Left lung (tissue), 14 donors: ENCODE measurements at places on chromosomes 12 and 14. TPM values are rescaled to one million over a fixed set of nuclear protein-coding genes. Genes with fewer than 3 reads are reported as not detected.

DNA sequence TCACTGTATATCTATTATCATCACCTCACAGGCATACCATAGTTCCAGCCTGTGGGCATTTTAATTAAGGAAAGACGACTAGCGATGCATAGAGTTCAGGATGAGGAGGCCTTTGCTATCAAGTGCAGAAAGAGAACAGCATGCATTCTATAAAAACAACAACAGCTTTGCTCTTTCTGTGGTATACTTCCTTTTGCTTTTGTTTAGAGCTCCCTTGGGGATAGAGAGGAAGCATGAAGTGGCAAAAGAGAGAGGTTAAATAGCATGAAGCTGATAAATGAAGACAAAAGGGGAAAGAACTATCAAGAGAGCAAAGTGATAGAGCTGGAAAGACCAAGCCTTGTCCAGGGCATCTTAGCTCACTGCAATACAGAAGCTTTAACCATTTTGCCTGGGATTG lies 23.5 kb downstream of the IFNG-AS1 start:
- no peak for DNase-seq

The RGS6 gene
- 2.8 TPM for polyA plus RNA-seq

The CIDEB gene
- 9.5 TPM for polyA plus RNA-seq

DNA sequence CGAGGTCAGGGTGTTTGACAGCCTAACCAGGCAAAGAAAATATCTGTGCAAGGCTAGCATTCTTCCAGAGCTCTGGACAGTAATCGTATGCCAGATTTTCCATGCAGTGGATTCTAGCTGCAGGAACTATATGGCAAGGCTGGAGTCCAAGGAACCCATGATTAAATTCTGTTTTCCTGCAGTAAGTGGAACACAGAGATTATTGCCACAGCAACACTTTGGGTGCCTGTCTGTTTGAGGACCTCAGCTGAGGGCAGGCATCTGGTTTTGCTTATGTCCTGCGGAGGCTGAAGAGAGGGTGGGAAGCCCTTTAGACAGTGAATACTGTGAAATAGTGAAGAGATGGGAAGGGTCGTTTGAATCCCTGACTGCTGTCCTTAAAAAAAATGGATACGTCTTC lies 104.4 kb downstream of the DAD1 start:
- DNase-seq, result no peak

The KRT71 gene
- 0.14 TPM for polyA plus RNA-seq

DNA sequence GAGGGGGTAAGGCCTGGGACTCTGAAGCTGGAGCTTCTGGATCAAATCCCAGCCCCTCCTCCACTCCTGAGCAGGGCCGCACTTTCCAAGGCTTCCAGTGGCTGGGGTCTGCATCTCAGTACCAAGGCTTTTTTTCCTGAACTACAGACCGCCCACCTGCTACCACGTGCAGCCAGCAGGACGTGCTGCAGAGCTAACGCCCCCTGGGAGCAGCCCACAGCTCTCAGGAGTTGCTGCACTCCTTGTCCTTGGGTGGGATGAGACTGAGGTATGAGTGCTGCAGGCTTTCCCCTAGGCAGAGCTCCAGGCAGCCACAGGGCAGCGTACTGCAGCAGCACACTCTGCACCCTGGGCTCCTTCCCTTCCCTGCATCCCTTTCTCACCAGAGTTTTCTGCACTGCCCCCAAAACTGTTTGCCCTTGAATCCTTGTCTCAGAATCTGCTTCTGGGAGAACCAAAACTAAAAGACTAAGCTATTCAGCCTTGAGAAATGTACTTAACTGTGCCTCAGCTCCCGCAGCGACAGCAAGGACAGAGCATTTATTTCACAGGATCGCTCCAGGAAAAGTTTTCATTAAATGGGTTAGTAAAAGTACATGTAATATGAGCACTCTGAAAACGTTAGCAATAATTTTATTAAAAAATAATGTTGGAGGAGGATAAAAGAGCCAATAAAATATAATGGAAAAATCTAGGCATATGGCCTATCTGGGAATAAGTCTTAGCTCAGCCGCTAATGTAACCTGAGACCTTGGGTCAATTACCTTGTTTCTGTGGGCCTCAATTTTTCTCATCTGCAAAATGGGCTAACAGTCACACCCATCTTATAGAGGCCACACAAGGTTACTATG lies 25.5 kb downstream of the RBM19 start:
- DNase-seq, result no peak

GRCh38 chr12:22733756-22734155 lies 108.8 kb downstream of the ETNK1 start:
- no peak for DNase-seq

The RNASE7 gene
- polyA plus RNA-seq, result 0.18 TPM

GRCh38 chr12:65499167-65499566 lies 220.7 kb downstream of the MSRB3 start:
- no peak for DNase-seq

DNA sequence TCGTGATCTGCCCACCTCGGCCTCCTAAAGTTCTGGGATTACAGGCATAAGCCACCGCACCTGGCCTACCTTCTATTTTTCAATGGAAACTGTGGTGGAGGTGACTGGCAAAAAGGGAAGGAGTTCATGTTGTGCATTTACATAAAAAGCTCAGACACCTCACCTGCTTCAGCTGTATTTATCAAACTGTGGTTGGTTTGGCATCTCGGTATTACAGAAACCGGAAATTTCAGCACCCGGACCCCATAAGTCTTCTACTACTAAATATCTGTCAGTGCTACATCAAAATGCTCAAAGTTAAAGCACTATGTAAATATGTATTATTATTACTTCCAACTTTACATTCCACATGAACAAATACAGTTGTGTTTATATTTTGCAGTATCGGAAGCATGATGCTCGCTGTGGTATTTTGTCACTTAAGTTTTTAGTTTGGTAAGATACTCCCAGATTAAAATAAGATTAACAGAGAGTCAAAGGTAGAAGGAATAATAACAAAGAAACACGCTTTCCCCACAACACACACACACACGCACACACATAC lies 95.4 kb downstream of the ITPR2 start:
- no peak for DNase-seq

DNA sequence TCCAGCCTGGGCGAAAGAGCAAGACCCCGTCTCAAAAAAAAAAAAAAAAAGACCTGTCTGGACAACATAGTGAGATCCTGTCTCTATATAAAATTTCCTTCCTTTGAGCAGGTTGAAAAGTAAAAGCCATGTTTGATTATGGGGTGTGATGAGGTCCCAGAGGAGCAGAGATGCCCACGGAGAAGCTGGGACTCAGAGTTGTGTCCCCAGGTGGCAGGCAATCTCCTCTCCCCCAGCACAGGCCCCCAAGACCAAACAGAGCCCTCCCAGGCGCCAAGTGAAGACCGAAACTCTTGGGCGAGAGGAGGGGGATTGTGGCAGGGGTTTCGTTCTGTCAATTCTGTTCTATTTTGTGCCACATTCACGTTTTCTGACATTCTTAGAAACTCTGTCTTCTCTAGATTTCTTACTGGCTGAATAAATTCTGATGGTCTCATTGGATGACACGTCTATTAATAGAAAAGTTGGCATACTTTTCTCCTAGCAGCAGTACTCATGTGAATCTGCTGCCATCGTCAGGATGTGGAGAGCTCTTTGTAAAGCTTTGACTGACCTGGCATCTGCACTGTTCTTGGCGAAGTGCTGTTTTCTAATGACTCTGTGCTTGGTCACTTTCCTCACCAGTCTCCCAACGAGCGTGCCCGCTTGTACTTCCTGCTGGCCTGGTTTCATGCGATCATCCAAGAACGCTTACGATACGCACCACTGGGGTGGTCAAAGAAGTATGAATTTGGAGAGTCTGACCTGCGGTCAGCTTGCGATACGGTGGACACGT lies 43.4 kb downstream of the HSP90AA1 start:
- no peak for DNase-seq

DNA sequence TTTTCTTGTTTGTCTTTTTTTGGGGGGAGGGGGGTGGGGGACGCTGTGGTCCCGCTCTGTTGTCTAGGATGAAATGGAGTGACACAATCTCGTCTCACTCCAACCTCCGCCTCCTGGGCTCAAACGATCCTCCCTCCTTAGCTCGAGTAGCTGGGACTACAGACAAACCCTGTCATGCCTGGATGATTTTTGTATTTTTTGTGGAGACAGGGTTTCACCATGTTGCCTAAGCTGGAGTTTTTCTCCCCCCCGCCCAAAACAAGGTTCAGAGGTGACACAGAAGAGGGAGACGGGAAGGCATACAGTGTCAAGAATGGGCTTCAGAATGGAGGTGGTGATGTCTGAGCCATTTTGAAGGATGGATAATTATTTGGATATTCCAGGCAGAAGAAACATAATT lies 116.9 kb upstream of the ATF1 start:
- DNase-seq, result no peak

GRCh38 chr12:31599053-31599452 lies 8.1 kb upstream of the DENND5B start:
- DNase-seq, result no peak

The POTEG gene
- polyA plus RNA-seq, result not detected

The RTL1 gene
- polyA plus RNA-seq, result 0.13 TPM

- no peak for DNase-seq
Observed at GRCh38 chr12:93154753-93155480, 222.8 kb upstream of the NUDT4 start.

DNA sequence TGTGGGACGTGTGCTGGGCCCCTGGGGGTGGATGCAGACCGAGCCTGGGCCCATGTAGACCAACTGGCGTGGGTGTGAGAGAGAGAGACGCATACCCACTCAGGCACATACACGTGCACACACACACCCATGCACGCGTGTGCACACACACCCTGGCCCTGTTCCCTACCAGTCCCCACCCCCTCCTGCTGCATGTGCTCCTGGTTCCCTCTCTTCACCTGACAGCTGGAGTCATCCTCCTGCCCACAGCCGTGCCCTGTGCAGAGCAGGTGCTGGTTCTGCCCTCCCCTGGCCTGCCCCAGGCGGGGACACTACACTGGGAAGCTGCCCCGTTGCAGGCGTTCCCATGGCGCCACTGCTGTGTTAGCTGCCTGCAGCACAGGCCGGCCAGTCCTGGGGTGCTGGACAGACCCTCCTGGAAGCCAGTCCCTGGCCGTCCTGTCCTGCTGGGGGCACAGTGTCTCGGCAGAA lies 18.5 kb downstream of the PACS2 start:
- DNase-seq, result no peak

GRCh38 chr12:124536641-124537040 lies 30.8 kb downstream of the NCOR2 start:
- no peak for DNase-seq

The MYO1H gene
- 0.27 TPM for polyA plus RNA-seq

- DNase-seq, result no peak
Observed at GRCh38 chr14:57785058-57785457, 80.8 kb downstream of the SLC35F4 start.

- DNase-seq, result no peak
Observed at GRCh38 chr14:102991376-102991775, 66.0 kb downstream of the CDC42BPB start.

The BDKRB2 gene
- polyA plus RNA-seq, result 1.4 TPM

- no peak for DNase-seq
Observed at GRCh38 chr12:111316671-111317070, 52.2 kb downstream of the PHETA1 start.

GRCh38 chr14:81269100-81269978 lies 48.6 kb upstream of the GTF2A1 start:
- DNase-seq, result no peak

The FAM186B gene
- polyA plus RNA-seq, result 3.0 TPM

- DNase-seq, result no peak
Observed at GRCh38 chr14:105842105-105842504, 315.7 kb downstream of the TMEM121 start.

DNA sequence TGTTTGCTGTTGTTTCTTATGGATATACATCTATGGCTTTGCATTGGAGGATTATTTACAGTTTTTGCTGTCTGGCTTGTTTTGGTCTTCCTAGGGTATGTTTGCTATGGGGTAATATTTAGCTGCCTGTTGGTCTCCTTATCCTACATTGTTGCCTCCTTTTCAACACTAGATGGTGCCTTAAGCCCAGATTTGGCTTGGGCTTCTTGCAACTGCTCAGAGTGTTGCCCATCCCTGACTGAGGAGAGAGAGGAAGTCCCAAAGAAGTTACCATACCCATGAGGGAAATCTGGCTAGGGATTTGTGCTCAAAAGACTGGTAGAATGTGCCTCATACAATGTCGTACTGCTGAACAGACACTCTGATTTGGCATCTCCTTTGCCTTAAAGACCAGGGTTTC lies 94.6 kb upstream of the MUCL1 start:
- DNase-seq, result no peak

The CAPZA3 gene
- 2.1 TPM for polyA plus RNA-seq

DNA sequence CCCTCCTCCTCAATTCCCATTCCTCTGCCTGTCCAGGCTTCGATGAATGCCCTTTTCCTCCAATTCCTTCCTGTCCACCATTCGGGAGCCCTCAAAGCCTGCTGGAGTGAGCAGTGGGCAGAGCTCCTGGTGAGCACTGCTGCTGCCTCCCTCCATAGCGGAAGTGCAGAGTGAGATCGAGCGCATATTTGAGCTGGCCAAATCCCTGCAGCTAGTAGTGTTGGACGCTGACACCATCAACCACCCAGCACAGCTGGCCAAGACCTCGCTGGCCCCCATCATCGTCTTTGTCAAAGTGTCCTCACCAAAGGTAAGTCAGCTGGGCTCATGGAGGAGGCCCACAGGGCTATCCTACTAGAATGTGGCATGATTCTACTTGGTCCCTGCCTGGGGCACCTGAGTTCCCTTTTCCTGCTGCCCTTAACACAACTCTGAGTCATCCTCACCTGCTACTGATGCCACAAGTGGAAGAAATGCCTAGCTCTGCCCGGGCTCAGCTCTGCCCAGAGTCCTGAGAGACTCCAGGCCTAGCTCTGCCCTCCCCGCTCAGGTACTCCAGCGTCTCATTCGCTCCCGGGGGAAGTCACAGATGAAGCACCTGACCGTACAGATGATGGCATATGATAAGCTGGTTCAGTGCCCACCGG lies 8.0 kb downstream of the CACNB3 start:
- DNase-seq, result no peak

GRCh38 chr14:97916100-97916499 lies 1118.9 kb downstream of the VRK1 start:
- no peak for DNase-seq

DNA sequence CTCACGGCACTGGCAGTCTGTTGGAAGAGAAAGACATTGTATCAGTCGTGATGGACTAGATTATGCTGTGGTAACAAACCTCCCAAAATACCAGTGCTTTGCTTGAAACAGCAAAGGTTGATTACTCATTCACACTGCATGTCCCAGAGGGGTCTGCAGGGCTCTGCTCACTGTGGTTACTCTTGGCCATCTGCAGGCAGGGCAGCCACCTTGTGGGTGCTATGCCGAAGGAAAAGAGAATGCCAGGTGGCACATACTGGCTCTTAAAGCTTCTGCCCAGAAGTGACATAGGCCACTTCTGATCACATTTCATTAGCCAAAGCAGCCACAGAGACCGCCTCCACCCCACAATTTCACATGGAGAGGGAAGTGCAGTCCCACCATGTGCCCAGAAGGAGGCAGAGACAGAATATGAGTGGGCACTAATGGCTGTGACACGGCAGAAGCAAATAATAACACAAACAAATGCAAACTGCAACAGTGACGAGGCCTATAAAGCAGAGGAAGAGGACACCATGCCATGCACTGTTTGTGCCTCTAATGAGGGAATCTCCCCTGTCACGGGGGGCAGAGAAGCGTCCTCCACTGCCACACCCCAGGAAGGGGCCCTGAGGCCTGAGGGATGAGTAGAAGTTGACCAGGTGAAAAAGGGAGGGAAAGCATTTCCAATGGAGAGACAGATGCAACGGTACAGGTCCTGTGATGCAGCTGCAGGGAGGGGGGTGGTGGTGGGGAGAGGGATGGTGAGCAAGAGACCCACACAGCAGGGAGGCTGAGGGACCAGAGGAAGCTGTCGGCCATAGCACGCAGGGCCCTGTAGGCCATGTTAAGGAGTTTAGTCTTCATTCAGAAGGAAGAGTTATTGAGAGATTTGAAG lies 51.7 kb upstream of the KICS2 start:
- DNase-seq, result no peak

- DNase-seq, result no peak
Observed at GRCh38 chr12:115375186-115375991, 691.4 kb upstream of the TBX3 start.
